Type B pancreatic cell (in vitro differentiated cells): ENCODE measurements at places on chromosomes 1 and 21.

DNA sequence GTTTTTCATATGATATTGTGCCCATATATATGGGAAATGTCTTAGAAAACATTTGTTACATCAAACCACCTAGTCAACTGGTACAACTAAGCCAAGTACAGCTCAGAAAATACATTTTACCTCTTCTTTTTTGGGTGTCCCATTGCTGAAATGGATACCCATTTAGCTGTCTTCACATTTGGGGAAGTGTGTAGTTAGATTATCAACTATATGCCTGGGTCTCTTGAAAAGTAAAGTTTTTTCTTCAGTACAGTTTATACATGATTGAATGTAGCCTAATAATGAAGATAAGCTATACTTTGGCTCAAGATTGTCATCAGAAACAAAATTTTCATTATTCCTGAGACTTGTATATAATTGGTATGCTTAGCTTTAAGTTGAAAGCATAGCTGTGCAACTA, 2.0 kb downstream of the AGO3 start:
- no peak for DNase-seq

DNA sequence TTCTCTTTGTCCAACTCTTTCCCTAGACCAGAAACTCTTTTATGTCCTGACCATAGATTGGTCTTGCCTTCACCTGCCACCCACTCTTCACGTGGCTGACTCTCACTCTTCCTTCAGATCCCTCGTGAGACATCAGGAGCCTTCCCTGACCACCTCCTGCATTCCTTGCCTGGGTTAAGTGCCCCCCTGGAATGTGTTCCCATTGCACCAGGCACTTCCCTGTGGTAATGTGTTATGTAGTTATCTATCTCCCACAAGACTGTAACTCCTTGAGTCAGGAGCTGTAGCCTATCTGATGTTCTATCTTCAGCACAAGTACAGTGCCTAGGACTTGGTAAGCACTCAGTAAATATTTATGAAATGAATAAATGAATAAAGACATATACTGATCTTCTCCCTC, 111.2 kb upstream of the CTTNBP2NL start:
- DNase-seq: no peak

- no peak for DNase-seq
Observed at GRCh38 chr1:119294722-119295121, 73.9 kb upstream of the HAO2 start.

DNA sequence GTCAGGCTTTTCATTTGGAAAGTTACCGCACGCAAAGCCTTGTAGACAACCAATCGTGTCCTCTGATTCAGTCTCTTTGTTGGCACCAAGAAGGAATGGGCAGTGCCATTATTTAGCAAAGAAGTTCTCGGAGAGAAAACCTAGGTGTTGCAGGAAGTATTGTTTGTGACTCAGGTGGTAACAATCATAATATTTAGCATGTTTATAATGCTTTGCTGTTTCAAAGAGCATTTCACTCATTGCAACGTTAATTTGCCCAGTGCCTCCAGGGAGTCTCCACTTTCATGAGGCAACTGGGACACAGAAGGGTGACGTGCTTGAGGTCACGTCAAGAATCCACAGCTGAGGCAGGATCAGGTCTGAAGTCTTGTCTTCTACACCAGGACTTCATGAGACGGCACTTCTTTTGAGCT, 31.4 kb downstream of the STPG1 start:
- peak; percentile 27 for DNase-seq

- no peak for DNase-seq
Observed at GRCh38 chr1:219465212-219466093, 147.5 kb downstream of the ZC3H11B start.

GRCh38 chr1:41174170-41174569, 67.9 kb downstream of the SCMH1 start:
- no peak for DNase-seq

DNA sequence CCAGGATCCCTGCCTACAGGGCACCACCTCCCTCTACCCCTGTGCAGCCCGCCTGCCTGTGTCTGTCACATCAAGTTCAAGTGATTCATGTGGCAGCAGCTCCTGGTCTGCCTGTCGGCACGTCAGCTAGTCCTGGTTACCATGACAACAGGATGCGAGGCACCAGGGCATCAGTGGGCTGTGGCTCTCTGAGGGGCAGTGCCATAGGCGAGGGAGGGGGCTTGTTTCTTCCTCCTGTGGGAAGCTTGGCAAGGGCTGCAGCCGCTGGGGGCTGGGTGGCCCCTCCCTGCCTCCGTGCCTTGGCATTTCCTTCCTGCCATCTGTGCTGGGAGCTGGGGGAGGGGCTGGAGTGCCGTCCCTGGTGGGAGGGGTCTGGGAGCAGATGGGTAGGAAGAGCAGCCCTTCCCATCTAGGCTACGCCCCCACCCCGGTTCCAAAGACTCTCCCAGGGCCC, 43.1 kb downstream of the FOXO6 start:
- no peak for DNase-seq
